WERI-Rb-1 (cell line): ENCODE measurements at places on chromosomes 11 and 22.

DNA sequence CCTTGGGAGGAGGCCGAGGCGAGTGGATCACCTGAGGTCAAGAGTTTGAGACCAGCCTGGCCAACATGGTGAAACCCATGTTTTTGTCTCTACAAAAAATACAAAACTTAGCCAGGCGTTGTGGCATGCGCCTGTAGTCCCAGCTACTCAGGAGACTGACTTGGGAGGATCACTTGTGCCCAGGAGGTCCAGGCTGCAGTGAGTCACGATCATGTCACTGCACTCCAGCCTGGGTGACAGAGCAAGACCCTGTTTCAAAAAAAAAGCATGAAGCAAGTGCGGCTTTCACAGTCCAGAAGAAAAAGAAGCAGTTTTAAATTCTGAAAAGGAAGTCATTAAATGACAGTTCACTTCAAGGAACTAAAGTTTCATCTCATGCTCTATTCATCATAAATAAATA lies 7.1 kb upstream of the LTO1 start:
- no peak for DNase-seq

DNA sequence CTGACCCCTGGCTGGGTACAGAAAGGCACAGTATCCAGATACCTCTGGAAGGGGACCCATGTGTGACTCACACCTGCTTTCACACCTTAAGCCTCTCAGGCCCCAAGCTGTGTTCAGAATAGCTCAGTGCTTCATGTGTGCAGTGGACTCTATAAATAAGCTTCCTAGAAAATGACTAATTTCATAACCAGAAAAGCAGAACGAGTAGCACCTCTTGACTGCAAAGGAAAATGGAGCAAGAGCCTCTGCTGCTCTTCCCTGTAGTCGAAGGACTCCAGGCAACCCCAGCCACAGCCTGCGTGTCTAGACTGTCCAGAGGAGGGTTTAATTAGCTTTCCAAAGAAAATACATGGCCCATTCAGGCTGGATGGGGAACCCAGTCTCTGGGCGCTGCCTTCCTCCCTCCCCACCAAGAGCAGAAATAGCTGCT lies 23.1 kb downstream of the PTPN5 start:
- no peak for DNase-seq

- no peak for DNase-seq
Measured at GRCh38 chr11:45485070-45485707, 180.2 kb downstream of the CHST1 start.

GRCh38 chr11:10927538-10927937 lies 69.7 kb upstream of the ZBED5 start:
- DNase-seq = no peak

- no peak for DNase-seq
Measured at GRCh38 chr11:115739878-115740277, 235.7 kb upstream of the CADM1 start.

- DNase-seq = no peak
Measured at GRCh38 chr22:31730344-31730711, 19.6 kb downstream of the PRR14L start.

DNA sequence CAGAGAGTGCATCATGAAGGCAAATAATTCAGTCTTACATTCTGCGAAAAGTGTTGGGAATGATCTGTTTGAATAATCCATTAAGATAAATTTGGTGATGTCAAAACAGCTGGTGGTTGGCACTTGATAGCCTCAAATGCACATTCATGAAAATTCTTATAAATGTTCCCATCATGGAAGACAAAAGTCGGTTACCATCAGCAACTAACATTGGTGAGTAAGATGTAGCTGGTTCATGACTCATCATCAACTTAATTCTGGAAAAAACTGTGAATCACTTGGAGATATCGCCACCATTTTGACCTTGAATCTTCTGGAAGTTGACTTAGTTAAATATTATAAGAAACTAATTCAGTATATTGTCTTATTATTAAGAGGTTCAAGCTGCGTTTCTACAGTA lies 11.2 kb downstream of the CRYBB1 start:
- no peak for DNase-seq

DNA sequence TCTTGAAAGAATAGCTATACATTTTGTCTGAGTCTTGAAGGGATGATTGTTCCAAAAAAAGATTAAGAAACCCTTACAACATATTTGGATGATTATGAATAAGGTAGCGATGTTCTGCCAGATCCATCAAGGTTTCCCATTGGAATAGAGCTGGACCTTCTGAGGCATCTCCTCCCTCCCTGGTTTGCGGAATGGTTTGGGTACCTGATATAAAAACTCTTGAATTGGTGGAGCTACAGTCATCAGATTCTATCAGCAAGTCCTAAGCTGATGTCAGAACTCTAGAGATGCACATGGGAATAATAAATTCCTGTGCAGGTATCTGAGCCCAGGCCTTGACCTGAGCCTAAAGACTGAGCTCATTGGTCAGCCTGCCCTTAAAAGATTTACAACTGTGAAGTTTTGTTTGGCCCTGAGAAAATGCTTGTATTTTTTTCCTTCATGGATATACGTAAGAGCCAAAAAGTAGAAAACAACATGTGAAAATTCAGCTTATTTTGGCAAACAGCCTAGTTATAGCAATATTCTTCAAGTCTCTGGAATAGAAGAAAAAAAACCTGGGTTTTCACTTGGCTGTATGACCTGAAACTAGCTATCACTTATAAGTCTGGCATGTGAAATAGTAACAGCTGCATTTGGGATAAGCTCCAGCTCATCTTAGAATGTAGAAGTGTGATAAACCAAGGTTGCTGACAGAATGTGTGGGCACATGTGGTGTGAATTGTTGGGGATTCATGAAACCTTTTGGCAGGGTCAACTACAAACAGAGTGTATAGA lies 265.7 kb upstream of the CTSC start:
- DNase-seq = no peak

DNA sequence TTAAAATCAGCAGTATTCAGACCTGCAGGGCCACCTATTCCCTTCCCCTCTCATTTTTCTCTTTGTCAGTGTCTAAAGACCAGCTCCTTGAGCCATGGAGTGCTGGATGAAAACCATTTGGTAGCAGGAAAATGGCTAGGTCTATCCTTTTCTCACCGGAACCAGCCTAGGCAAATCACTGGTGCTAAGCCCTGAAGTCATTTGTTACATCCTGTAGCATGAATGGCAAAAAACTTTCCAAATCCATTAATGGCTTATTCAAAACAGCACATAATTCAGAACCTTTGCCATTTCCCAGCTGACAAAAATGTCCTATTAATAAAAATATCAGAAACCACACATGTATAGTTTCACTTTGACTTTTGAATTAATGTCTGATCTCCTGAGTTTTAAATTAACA lies 209.5 kb upstream of the E2F8 start:
- no peak for DNase-seq
